ENCODE measurements at places on chromosomes 11 and 22. TPM values are rescaled to one million over a fixed set of nuclear protein-coding genes. Genes with fewer than 3 reads are reported as not detected.

GRCh38 chr11:48052183-48053044, 72.1 kb downstream of the PTPRJ start:
- DNase-seq: no peak

Gene CCDC188
- not detected for total RNA-seq

DNA sequence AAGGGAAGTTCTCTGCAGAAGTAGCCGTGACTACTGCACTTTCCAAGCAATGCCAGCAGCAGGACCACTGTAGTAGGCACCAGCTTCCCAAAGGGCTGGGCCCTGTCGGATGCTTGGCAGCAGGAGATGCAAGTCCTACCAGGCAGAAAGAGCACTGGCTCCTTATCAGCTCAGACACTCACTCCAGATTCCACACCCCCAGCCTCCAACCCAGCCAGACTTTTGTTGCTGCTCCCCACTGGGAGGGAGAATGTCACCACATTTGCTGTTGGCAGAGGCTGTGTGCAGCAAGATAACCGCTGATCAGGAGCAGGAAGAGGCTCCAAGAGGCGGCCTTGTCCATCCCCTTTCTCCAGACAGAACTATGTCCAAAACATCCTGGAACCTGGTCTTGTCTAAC, 118.7 kb downstream of the C11orf58 start:
- DNase-seq: peak; percentile 48

Gene ROM1
- total RNA-seq: 2.0 TPM

DNA sequence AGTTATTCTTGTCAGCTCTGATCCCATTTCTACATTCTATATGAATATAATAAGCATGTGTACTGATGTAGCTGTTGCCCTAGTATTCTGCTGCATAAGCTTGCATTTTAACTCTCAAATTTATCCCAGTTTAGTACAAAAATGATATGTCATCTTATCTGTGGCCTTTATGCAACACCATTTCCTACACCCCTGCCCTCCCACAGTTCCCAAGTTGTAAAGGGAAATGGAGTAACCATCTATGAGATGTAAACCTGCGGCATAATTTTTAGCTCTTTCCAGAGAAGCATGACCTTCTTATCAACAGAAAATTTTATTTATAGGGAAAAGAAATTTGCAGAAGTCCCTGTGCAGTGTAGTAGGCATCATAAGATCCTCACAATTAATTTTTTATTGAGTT, 18.9 kb upstream of the CARD18 start:
- no peak for DNase-seq

GRCh38 chr22:49958366-49958921, 2.1 kb upstream of the PIM3 start:
- DNase-seq: peak; percentile 10

DNA sequence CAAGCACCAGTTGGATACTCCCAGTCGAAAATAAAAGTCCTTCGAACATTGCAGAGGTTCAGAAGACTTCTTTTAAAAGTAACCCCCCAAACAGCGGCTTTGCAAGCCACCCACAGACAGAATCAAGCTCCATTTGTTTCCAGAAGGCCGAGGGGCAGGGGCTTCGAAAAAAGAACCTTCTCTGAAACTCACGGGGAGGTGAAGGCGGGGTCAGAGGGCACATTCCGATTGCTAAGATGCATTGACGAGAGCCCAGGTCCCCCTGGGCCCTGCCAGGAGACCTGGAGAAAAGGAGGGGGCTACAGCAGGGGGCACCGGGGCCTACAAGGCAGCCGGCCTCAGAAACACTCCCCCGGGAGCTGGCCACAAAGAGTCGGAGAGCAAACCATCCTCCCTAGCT, 306.8 kb downstream of the MN1 start:
- DNase-seq: no peak

Gene GSTT2B
- total RNA-seq: 4.9 TPM

DNA sequence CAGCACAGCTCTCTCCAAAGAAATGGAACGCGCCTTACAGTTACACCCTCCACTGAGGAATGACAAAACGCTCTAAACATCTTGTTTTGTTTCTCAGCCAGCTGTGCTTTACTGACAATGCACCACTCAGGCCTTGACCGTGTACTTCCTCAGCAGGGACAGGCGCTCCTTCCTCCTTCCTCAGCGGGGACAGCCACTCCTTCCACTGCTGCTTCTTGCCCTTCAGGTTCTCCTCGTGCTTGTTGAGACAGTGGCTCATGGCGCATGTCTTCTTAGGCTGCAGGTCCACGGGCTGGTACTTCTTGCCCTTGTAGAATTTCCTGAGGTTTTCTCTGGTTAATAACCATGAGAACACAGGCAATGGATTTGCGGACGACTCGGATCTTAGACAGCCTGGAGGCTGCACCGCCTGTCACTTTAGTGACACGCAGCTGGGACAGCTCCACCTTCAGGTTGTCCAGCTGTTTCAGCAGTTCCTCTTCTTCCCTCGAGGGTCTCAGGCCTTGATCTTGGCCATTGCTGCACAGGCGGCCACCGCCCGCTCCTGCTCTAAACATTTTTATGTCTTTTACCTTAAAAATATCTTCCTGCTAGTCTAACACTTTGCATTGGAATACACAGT, 613.8 kb downstream of the BRD1 start:
- peak; percentile 3 for DNase-seq

- DNase-seq: no peak
Measured at GRCh38 chr11:128956401-128957201, 13.9 kb upstream of the TP53AIP1 start.

DNA sequence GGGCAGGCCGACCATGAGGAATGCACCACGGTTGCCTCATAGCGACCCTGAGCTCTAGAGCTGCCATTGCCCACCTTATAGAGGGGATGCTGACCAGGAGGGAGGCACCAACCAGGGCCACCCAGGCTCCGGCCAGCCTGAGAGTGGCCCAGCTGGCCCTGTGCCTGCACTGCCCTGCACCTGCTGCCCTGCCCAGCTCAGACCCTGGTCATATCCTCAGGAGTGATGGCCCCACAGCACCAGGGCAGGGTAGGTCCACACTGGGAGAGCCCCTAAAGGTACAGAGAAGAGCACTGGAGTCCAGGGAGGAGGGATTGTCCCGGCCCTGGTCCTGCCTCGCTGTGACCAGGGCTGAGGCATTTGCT, 127.8 kb downstream of the MED15 start:
- no peak for DNase-seq

DNA sequence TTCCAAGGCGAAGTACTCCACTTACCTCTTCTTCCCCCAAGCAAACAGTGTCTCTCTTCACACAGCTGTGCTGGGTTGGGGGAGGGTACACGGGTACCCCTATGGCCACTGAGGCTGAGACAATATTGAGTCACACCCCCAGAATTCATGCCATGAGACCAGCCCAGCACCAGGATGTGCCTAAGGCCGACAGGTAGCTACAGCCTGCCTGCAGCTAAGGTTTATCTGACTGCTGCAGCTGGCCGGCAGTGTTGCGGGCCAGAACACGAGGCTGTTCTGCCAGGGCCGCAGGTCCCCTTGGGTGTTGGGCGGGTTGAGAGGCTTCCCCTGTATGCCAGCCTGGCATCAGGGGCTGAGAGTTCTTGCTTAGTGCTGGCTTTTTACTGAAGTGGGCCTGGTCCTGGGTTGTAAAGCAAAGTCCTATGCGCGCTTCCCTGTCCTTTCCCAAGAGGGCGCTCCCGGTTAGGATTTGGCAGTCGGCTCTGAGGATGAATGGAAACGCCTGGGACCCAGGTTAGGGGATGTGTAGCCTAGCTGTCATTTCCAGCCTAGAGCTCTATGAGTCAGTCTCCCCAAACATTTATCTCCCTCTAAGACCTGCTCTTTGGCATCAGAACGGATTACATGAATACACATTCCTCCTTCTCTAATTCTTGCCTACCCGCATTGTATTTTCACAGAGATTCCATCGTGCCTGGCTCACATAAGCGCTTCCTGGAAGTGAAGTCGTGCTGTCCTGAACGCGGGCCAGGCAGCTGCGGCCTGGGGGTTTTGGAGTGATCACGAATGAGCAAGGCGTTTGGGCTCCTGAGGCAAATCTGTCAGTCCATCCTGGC, 7.1 kb downstream of the USP18 start:
- DNase-seq: peak; percentile 56

DNA sequence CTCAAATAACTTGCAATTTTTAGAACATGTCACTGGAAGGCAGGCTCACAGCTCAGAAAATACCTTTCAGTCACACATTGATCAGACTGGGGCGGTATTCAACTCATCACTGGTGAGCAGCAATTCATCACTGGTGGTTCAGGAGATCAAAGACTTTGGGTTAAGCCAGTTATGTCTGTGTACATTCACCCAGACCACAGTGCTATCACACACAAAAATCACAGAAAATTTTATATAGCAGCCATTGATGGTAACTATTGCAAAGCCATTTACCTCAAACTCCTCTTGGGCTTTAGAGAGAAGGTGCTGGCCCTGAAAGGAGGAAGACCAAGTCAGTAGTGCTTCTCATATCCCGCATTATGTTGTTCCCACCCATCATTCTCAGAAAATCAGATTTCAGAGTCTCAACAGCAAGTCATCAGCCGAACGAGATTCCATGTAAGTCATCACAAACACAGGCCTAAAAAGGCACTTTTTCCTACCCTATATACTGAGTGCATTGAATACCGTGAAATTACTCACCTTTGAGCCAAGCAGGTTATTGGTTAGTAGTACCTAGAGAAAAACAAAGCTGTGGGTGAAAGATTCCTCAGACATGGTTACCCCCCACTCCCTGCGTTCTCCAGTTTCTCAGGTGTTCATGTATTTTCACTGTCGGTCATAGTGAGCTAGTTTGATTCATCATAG, 14.0 kb upstream of the WDR74 start:
- no peak for DNase-seq

DNA sequence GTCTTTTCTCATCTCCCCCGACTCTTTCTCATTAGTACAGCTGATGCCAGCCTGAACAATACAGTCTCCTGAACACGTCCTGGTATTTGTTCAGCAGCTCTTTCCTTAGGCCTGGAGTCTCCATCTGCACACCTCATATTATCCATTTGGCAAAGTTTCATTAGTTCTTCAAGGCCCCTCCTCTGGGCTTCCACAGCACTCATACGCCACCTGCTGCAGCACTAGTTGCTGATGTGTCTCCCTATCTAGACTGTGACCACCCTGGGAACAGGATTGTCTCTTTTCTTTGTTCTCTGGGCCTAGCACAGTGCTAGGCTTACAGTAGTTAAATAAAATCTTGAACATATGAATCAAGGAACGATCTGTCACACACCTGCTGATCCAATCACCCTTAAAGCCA, 17.2 kb downstream of the DCHS1 start:
- no peak for DNase-seq
